Cortex of kidney (tissue), 1 donor: ENCODE measurements at places on chromosomes 7 and 10.

- no peak for DNase-seq
These were observed 9.5 kb downstream of the TUBAL3 start for GRCh38 chr10:5395168-5395567.

- no peak for DNase-seq
These were observed 806.8 kb downstream of the GRM8 start for GRCh38 chr7:126445991-126446390.

DNA sequence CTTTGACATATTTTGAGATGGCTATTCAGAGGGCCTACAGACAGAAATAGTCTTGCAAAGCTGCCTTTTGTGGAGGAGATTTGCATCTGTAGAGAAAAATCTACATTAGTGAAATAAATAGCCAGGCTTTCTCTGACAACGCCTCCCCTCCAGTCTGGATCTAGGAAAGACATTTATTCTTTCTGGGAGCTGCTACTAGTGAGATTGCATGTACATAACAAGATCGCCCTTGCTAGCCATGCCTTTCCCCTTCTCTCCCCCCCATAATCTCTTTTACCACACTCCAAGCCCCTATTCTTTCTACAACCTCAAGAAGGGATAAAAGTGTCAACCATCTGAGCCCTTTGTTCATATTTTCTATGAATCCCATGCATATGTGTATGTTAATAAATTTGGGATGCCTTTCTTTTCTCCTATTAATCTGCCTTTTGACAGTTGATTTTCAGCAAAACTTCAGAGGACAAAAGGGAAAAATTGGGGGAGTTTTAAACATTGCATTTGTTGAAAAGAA lies 194.2 kb downstream of the SNX13 start:
- no peak for DNase-seq

DNA sequence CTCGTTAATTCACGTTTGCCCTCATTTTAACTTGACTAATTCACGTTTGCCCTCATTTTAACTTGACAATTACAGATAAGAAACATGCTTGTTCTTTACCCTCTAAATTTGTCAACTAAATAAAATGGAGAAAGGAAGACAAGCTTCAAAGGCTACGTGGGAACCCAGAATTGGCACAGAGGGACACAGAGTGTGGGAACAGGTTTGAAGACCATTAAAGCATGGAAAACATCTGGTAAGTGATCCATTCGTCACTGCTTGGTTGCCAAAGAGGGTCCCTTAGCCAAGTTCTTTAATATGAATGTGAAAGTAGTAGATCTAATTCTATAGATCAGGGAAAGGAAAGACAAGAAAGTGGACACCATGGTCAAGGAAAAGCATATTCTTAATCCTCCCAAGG lies 57.2 kb downstream of the ITIH5 start:
- no peak for DNase-seq

DNA sequence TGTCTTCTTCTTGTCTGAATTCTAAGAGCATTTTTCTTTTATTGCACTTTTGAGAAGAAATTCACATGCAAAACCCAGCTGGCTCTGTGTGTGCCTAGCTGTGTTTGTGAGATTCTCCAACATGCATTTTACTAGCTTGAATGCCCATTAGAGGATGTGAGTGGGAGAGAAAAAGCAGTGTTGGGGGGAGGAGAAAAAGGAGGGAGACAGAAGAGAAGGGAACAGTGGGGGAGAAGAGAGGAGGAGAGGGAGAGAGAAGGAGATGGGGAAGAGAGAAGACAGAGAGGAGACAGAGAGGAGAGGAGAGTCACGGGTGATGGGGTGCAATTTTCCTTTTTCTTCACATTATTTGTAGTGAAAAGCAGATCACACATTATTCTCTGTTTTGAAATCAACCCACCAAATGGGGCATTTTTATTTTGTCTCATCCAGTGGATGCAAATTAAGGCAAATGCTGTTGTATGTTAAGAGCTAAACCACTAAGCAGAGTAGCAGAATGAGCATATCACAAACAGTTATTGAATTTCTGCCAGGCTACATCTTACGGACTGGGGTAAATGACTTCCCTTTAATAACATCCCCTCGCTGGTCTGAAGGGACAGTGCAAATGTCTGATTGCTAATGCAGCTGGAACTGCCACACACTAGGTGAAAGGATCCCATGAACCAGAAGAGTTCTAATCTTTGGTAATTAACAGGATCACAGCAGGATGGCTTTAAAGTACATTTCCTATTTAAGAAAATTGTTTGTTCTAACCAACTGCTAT lies 849 bp downstream of the LRRN3 start:
- DNase-seq, result no peak

DNA sequence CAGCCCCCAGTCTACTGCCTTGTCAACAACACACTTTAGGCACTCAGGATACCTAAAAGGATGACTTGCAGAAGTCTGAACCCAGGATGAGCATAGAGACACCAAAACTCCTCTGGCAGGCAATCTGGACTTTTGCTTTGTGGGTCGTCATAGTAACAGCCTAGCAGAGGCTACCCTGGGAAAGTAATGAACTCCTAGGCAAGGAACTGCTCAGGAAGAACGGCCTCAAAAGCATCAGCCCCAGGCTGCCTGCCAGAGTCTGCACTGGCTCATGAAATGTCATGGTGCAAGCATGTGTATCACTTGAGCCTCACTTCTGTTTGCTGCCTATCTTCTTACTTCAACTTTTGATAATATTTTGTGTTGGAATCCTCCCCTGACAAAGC lies 715.1 kb downstream of the GRID1 start:
- no peak for DNase-seq

GRCh38 chr10:90148116-90148855 lies 446.9 kb downstream of the KIF20B start:
- DNase-seq, result no peak

DNA sequence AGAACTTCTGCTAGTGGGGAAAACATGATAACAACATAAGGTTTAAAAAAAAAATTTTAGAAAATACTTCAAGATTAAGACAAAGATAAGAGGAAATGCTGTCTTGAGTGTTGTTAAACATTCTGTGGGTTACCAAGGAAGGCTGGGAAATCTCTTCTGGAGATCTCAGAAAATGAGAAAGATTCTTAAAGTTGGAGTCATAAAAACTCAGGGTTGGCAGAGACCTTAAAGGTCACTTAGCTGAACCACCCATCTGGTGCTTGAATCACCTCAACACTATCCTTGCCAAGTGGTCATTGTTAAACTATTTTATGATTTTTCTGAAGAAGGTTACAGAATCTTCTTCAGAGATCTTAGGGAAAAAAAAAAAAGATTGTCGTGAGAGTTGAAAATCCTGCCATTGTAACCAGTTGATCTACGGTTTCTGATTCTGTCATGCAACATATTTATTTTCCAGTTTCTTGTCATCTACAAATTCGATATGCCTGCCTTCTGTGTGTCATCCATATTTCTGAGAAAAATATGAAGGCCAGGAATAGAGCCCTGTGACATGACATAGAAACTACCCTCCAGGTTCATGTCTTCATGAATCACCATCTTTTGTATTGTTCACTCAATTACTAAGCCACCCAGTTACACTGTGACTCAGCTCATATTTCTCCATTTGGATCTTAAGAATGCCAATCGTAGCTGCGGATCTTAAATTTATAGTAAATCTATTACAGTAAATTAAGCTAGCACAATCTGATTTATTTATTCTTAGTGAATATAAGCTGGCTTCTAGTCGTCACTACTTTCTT lies 179.2 kb downstream of the ST7 start:
- DNase-seq, result no peak

DNA sequence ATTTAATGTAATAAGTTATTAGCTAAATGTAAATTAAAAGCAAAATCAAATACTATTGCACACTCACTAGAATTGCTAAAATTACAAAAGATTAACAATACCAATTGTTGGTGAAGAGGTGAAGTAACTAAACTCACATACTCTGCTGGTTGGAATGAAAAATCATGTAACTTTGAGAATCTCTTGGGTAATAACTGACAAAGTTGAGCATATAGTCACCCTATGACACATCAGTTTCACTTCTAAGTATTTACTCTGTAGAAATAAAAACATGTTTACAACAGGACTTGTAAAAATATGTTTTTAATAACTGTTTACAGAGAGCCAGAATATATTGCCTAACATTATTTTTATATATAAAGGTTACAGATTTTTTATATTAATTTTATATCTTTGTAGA lies 33.6 kb downstream of the CNTNAP2 start:
- no peak for DNase-seq

GRCh38 chr10:113992471-113993011 lies 51.1 kb upstream of the ADRB1 start:
- DNase-seq, result no peak

DNA sequence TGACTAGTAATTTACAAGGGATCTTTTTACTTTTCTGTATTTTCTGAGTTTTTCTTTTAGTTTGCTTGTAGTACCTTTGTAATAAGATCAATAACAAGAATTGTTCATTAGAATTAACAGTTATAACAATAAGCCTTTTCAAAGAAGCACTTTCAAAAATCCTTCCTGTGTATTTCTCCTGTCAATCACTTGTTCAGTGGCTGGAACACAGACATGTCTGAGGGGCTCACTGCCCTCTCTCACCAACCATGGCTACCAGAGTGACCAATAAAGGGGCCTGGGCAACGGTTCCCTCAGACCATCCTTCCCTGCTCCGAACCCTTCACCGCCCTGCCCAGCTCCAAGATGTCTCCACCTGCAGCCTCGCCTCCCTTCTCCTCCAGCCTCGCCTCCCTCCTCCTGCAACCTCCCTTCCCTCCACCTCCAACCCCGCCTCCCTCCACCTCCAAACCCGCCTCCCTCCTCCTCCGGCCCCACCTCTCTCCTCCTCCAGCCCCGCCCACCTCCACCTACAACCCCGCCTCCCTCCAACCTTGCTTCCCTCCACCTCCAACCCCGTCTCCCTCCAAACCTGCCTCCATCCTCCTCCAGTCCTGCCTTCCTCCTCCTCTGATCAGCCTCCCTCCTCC lies 353.4 kb downstream of the TNS3 start:
- no peak for DNase-seq

- no peak for DNase-seq
These were observed 93.2 kb downstream of the ZRANB1 start for GRCh38 chr10:125035136-125035535.

- DNase-seq, result no peak
These were observed 111.1 kb upstream of the TCF7L2 start for GRCh38 chr10:112838784-112839481.

- no peak for DNase-seq
These were observed 11.7 kb downstream of the ORAI2 start for GRCh38 chr7:102444961-102445673.

DNA sequence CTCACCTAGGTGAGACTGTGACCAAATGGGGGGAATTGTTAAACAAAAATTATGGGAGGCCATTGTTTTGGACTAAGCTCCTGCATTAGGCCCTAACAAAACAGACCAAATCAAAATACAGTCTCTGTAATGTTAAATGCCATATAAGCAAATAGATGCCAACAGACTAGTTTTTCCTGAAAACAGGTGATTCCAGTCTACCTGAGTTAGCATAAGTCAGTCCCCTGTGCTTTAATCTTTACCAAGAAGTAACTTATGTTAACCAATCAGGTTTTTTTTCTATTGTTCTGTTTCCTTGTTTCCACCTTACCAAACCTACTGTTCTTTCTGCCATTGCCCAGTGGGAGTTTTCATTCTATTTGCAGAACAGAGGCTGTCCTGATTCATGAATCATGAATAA lies 48.0 kb downstream of the PDZD8 start:
- DNase-seq, result no peak

DNA sequence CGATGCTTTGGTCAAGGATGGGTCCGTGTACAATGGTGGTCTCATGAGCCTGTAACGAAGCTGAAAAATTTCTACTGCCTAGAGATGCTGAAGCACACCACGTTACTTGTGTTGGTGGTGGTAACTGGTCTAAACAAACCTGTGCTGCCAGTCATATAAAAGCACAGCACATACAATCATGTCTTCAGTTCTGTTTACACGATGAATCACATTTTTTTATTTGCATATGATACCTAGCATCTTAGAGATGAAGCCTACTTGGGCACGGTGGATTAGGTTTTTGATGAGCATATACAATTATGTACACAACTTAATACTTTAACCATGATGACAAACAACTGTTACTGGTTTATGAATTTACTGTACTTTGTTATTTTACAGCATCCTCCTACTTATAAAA lies 201.0 kb downstream of the ZMYND11 start:
- no peak for DNase-seq

DNA sequence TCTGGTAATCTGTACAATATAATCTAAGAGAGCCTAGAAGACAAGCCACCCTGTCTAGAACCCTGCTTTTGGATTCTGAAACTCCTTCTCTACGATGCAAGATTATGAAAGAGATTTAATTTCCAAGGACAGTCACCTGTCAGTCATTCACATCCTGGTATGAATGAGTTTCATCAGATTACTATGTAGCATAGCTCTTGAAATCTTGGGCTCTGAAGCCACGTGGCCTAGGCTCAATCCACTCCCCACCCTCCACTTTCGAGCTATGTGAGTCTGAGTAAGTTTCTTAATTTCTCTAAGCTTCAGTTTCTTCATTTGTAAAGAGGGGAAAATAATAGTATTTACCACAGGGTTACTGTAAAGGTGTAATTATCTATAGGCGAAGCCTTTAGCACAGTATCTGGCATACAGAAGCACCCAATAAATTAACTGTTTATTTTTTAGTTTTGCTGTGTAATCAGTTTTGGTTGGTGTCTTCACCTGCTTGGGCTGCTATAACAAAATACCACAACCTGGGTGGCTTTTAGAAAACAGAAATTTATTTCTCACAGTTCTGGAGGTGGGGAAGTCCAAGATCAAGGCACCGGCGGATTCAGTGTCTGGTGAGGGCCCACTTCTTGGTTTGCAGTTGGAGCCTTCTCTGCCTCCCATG lies 71.3 kb downstream of the MYOF start:
- DNase-seq, result no peak

GRCh38 chr10:44385696-44386441 lies 972 bp upstream of the CXCL12 start:
- DNase-seq, result no peak

- no peak for DNase-seq
These were observed 355.3 kb downstream of the PRPF18 start for GRCh38 chr10:13942035-13942434.

DNA sequence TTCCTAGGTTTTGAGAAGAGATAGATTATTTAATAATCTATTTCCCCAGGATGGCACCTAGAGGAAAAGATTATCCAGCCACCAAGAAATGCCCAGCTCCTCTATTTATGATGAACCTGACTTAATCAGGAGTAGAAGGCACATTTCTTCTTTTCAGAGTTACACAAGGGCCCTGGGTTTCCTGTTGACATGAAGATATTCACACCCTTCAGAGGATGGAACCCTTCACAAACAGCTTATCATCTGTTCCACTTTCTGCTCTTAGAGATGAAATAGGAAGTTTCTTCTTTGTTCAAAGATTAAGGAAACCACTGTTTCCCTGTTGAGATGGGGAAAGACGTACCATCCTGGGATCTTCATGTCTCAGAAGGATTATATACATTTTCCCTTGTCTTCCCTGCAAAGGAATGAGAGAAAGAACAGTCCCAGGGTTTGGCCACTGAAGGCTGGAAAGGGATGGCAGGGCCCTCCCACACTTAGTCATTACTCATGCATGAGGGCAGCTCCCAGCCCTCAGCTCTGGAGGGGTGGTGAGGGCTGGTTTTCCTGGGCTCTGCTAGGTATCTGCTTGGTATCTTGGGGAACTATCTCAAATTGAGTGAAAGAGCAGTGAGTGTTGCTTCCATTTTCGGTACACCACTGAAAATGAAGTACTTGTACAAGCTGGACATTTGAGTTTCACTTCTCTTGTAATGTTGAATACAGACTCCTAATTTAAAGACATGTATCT lies 64.0 kb downstream of the MTPAP start:
- DNase-seq, result no peak
